Foreskin melanocyte (primary cell): ENCODE measurements at places on chromosomes 5 and 9.

- DNase-seq, result no peak
Measured at GRCh38 chr9:33124046-33124445, 43.1 kb downstream of the B4GALT1 start.

- DNase-seq, result no peak
Measured at GRCh38 chr5:115033861-115034260, 135.8 kb downstream of the TRIM36 start.

DNA sequence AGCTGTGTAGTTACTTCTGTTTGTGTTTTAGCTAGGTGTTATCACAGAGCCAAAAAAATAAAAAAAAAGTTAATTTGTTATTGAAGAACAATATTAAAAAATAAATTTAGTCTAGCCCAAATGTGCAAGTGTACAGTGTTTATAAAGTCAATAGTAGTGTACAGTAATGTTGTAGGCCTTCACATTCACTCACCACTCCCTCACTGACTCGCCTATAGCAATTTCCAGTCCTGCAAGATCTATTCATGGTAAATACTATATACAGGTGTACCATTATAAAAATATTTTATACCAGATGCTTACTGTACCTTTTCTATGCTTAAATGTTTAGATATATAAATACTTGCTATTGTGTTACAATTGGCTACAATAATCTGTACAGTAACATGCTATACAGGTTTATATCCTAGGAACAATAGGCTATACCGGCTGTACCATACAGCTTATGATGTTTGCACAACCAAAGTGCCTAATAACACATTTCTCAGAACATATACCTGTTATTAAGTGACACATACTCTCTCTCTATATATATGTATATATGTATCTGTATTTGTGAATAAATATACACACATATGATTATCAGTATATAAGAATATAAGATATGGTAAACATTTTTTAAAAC is 341.4 kb upstream of the EDIL3 start:
- DNase-seq, result no peak

DNA sequence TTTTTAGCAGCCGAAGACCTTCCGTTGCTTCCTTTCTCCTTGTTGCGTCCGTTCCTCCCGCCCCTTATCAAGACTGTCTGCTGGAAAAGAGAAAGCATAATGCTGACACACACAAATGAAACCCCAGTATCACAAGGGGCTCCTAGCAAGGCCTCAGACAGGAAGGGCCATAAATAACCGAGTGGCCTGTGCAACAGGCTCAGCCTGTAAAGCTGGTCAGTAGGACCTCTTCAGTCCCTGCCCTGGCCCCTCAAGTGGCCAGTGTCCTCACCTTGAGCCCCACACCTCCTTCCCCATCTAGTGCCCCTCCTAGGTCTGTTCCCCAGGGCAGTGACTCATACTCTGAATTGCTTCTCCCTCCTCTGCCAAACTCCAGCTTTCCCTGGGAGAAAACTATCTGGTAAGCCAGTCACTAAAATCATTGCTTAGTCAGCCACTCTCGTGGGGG is 174.6 kb upstream of the IL12B start:
- DNase-seq, result peak; percentile 22

GRCh38 chr5:56310711-56311204 is 77.6 kb upstream of the ANKRD55 start:
- no peak for DNase-seq

DNA sequence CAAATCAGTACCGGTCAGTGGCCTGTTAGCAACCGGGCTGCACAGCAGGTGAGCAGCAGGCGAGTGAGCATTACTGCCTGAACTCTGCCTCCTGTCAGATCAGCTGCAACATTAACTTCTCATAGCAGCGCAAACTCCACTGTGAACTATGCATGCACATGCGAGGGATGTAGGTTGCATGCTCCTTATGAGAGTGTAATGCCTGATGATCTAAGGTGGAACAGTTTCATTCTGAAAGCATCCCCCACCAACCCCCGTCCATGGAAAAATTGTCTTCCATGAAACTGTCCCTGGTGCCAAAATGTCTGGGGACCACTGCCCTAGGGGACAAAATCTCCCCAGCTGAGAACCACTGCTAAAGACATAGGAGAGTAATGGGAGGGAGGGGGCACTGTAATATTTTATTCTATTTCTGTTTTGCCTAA is 51.1 kb downstream of the P4HA2 start:
- no peak for DNase-seq

- no peak for DNase-seq
Measured at GRCh38 chr9:125966466-125966865, 219.3 kb downstream of the PBX3 start.

DNA sequence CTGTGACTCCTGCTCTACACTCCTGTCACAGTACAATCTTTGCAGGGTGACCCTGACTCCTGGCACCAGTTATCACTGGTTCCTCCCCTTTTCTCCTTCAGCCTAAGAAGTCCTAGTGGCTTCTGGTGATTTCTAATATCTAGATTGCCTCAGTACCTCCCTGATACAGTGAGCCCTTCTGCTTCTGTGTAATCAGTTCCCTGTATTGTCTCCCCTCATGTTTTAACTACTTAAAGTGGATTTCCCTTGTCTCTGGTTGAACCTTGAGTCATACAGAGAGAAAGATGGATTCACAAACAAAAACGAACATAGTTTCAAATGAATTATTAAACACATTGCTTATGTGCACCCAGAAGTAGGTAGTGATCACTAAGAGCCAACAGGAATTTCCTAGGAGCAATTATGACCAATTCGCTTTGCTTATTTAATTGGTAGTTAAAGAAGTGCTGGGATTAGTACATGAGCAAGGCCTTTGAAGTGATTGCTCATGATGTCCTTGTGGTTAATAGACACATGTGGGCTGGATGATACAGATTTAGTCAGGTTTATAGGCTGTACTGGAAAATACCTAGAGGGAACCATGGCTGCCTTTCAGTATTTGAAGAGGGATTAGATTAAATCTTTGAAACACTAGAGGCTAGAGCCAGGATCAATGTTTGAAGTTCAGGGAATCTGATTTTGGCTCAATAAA is 145.8 kb upstream of the MEF2C start:
- DNase-seq, result no peak

DNA sequence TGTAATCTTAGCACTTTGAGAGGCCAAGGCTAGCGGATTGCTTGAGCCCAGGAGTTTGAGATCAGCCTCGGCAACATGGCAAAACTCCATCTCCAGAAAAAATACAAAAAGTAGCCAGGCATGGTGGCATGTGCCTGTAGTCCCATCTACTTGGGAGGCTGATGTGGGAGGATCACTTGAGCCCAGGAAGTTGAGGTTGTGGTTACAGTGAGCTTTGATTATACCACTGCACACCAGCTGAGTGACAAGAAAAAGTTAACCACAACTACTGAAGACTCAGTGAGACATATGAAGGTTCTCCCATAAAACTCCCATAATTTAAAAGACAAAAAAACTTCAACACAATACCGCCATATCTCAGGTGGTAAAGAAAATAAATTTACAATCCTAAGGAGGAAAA is 98.0 kb downstream of the NR6A1 start:
- DNase-seq, result no peak

GRCh38 chr5:166285361-166285760 is 2006.1 kb upstream of the WWC1 start:
- no peak for DNase-seq

DNA sequence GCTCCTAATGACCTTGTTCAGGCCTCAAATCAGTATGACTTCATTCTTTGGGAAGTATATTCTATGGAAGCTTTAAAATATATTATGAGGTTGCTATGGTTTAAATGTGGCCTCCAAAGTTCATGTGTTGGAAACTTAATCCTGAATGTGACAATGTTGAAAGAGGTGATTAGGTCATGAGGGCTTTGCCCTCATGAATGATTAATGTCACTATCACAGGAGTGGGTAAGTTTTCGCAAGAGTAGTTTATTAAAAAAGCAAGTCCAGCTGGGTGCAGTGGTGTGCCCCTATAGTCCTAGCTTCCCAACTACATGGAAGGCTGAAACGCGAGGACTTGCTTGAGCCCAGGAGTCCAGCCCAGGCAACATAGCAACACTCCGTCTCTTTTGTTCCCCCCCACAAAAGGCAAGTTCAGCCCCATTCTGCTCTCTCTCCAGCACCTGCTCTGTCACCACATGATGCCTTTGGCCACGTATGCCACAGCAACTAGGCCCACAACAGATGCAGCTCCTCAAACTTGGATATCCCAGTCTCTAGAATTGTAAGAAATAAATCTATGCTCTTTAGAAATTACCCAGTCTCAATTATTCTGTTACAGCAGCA is 105.3 kb downstream of the SIL1 start:
- DNase-seq, result no peak

DNA sequence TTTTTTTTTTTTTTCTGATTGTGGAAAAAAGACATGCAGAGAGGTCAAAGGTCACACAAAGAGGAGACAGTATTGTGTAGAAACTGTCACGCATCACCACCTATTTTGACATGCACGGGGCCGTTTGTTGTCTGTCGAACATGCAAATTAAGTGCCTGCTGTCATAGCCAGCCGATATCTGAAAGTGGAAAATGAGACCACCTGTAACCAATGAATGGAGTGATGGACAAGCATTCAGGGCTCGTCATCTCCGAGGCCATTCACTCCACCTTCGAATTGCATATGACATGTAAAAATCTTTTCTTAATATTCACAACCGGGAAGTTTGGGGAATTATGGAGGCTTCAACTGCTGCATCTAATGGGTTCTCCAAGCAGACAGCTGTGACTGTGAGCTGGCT is 512.2 kb upstream of the ADAMTS16 start:
- no peak for DNase-seq

GRCh38 chr9:91500509-91501014 is 76.9 kb upstream of the NFIL3 start:
- DNase-seq, result no peak

DNA sequence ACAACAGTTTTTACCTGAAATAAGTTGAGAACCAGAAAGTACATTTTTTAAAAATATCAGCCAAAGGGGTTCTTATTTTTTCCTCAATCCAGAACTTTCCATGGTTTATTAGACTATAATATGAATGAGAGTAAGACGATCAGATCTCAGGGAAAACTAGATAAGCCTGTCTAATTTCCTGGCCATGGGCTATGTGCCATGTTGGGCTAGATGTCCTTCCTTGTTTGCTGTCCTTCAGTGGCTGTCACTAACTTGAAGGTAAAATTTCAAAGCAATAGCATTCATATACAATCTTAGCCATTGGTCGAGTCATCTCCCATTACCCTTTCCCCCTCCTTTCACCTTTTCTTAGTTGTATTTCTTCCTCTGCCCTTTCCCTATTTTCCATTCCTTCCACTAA is 179.5 kb upstream of the PPP1R2B start:
- no peak for DNase-seq

DNA sequence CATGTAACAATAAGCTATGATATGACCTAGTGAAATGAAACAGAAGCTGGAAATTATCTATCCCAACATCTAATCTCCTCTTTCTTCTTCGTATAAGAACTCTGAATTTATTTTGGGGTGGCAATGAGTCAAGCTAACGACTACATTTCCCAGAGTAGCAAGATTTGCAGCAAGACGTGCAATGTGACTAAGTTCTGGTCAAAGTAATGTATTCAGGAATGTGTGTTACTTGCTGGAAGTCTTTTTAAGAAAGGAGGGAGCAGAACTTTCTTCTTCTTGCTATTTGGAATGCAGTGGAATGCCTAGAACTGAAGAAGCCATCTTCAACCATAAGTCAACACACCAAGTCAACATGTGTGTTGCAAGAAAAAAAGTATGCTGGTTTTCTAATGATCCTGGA is 406.6 kb upstream of the MEF2C start:
- no peak for DNase-seq

DNA sequence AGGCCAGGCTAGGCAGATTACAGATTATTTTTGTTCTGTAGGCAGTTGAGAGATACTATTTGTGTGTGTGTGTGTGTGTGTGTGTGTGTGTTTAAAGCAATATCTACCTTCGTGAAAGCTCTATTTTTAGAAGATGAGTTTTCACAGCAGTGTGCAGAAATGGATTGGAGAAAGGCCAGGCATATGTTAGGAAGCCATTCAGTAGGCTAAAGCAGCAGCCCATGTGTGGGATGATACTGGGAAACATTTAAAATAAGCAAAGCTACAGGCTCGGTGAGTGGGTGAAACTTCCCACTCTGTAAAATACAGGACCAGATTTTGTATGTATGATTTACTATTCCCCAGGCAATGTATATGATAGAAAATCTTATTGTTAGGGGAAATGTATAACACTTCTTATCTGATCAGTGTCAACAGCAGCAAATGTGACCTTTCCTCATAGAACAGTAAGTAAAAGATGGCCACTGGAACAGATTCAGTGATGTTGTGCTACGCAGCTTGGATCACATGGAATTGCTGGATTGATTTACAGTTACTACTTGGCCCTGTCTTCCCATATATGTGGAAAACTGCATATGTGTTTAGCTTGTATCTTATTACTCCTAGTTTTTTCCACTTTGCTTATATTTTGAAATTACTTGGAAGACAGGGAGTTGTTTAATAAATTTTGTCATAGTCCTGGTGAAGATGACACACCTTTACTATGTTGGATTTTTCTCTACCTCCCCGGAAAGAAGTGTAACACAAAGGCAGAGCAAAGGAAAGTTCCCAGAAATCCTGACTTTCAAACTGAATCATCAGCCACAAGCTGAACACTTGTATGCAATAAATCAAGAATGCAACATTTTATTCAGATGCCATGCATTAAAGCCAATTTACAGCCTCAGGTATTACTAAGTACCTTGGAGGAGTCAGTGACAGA is 1077.7 kb upstream of the SEMA6A start:
- DNase-seq, result no peak

DNA sequence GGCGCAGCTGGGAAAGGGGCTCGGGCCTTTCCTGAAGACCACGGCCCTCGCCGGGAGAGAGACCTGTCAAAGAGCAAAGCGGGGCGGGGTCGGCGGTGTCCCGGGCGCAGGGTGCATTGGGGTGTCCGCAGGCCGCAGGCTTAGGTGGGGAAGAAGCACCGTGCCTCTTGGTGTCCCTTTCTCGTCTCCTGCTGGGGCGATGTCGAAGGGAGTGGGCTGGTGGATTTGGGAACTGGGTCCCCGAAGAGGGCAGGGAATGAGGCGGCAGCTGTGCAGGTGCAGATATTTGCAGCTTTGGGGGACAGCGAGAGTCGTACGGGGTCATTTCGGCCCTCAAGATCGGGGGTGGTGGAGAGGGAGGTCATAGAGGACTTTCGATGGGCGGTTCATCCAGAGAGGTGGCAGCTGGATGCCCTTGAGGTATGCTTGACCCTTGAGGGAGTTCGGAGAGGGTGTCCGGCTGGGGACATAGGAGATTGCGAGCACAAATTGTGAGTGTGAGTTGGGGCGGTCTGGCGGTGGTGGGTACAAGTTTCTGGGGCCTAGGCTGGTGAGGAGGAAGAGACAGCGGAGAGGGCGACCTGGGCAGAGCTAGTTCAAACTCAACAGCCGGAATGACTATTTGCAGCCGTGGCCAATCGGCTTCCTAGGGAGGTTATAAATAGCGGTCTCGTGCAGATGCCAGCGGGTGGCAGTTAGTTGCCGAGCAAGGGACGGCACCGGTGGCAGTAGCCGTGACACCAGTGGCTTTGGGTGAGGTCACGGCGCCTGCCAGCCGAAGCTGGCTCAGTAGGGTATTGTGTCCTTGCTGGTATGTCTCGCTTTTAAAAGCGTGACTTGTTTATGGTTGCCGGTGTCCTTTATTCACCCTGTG is 601 bp downstream of the NNT start:
- DNase-seq, result peak; percentile 50
